ENCODE measurements at places on chromosomes 13 and 19.

- DNase-seq = no peak
Observed at GRCh38 chr13:70809588-70809987, 701.3 kb upstream of the KLHL1 start.

DNA sequence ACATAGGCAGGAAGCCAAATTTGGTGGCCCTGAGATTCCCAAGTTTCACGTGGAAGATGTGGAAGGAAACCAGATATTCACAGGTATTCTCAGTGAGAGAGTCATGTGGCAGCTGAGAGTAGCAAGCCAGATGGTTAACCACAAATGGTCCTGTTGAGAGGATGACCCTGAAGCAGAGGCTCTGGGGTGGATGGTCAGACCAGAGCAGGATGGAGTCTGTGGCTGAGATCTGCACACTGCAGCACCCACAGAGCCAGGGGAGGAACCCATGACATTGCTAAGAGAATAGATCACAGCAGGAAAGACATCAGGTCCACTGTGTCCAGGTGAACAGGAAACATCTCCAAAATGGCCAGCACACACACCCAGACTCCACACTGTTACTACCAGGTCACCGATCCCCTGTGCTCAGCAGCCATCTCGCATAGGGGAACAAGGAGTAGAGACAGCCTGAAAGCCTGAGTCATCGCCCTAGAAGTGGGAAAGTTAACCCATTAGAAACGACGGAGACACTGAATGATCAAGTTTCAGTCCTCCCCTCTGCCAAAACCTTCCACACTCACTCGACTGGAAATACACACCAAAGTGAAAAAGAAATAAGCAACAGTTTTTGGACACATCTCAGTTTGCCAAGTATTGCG lies 160.0 kb downstream of the RBM26 start:
- no peak for DNase-seq

GRCh38 chr19:52600639-52601024 lies 30.5 kb downstream of the ZNF701 start:
- no peak for DNase-seq

DNA sequence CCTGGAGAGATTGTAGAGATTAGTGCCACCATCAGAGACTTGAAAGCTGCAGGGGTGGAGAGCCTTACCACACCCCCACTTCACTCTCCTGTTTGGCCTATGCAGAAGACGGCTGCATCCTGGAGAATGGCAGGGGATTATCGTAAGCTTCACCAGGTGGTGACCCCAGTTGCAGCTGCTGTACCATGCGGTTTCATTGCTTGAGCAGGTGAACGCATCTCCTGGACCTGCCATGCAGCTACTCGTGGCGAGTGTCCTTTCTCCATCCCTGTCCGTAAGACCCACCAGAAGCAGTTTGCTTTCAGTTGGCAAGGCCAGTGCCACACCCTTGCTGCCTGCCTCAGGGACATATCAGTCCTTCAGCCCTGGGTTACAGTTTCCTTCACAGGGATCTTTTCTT lies 21.2 kb downstream of the PPP5C start:
- no peak for DNase-seq

DNA sequence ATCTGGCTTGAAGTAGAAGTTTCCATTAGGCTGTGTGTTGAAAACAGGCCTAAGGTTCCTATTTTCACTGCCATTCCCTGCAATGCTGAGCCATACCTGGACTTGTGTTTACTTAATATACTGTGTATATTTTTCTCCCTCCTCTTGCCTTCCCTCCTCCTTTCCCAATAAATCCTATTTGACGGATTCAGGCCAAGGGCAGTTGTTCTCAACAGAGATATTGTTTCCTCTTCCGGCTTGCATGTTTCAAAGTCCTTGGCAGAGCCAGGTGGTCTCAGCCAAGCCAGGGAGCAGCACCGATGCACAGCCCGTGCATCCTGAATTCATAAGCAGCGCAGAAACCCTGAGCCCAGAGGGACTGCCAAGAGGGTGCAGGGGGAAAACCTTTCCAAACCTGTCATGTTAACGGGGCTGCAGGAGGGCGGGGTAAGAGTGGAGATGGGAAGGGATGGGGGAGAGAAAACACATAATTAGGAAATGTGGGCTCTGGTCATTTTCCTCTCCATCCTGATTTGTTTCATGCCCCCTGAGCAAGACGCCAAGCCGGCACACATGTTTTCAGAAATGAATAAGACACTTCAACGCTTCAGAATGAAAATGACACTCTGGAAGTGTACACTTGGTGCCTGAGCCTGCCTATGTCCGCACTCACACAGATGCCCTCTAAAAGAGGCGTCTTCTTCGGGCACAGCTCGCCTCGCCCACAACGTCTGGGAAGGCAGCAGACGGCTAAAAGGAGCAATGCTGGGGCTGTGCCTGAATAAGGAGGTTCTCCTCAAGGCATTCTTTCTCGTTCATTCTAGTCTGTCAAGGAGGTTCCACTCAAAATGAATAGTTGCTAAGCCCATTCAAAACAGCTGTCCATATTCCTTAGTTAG lies 149.3 kb upstream of the UBL3 start:
- DNase-seq = no peak

DNA sequence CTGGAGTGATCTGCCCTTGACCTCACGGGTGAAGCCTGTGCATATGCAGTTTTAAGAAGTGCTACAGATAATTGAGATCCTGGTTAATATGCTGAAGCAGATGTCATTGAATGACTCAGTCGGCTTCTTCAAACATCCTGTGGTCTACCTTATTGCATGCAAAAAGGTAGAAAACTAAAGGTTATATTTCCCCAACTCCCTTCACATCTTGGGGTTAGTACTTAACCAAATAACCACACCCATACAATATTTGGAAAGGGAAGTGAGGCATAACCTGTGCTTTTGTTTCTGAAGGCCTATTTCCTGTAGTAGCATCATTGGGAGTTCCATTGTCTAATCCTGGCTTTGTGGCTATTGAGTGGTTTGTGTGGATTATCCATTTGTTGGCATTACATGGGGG lies 58.3 kb downstream of the RAP2A start:
- DNase-seq = no peak

- DNase-seq = no peak
Observed at GRCh38 chr19:39160523-39160861, 34.9 kb downstream of the PAK4 start.

DNA sequence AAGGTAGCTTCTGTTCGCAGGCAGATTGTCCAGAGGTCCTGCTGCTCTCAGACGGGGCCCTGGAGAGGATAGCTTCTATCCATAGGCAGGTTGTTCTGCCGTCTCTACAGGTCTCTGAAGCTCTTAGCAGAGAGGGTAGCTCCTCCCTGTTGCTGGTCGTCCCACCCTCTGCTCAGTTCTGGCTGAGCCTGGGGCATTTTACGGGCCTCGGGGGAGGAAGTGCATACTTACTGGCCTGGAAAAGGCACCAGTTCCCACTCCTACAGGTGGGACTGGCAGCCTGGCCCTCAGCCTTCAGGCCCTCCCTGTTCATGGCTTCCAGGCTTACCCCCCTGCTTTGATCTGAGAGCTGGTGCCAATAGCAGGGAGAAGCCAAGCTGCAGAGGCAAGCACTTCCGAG lies 42.3 kb downstream of the USPL1 start:
- DNase-seq = no peak

DNA sequence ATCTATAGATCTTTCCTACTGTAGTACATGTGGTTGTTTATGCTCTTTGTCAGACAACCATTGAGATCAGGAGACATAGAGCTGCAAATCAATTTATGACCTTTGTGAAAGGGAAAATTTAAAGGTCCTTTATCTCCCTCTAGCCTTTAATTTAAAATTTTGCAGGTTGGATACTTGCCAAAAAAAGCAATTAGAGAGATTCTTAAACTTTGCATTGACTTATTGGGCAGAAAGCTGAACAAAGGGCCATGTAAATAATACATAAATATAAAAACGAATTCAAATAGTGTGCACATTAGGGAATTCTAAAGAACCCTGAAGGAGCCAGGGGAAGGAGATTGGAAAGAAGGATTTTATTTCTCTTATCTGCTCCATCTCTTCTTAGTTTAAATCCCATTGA lies 22.0 kb upstream of the RB1 start:
- DNase-seq = no peak

DNA sequence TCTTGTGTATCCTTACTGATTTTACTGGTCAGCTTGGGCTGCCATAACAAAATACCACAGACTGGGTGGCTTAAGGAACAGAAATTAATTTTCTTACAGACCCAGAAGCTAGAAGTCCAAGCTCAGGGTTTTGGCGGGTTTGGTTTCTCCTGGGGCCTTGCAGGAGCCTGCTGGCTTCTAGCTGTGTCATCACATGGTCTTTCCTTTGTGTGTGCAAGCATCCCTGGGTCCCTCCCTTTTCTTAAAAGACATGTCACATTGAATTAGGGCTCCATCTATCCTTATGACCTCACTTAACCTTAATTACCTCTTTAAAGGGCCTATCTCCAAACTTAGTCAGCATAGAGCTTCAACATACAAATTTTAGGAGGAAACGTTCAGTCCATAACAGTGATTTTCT lies 23.4 kb downstream of the UBAC2 start:
- DNase-seq = no peak

DNA sequence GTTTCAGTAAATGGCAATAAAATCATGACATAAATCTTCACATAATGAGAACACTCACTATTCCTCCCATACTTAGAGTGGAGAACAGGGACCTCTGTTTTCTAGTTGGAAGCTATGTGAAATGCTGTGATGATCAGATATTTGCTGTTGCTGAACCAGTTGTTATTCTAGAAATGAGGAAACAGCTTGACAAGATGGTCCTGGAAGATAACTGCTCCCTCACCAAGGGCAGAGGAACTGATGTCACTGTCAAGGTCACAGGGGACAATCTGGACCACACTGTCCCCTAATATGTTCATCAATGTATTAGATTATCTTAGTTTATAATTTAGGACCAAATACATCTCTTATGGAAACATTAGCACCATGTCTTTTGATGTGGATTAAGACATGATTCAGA lies 1173.3 kb downstream of the PCDH17 start:
- DNase-seq = no peak

DNA sequence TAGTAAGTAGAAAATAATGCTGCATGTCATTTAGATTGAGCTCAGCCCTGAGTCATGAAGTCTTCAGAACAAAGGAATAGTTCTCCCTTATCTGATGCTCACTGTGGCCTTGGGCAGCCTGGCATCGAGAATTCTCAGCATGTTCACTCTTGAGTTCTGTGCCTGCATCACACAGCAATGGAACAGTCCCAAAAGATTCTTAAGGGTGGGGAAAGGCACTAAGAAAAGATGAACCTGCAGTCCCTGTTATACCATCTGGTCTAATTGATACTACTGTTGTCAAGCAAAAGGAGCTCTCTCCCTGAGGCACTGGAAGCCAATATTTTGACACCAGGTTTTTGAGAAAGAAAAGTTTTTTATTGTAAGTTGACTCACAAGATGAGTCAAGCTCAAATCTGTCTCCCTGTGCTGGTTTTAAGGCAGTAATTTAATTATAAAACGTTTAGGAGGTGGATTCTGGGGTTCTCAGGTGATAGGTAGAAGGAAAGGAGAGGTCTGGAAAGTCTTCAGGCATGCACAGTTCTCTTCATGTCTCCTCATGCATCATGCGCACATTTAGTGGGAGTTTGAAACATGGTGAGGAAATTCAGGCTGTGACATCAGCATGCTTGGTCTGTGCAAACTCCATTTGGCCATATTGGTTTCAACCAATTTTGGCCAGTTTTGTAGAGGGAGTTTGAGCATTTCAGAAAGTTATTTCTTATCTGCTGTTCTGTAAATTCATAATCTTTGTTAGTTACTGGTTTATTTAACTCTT lies 38.1 kb upstream of the ZNF766 start:
- no peak for DNase-seq

DNA sequence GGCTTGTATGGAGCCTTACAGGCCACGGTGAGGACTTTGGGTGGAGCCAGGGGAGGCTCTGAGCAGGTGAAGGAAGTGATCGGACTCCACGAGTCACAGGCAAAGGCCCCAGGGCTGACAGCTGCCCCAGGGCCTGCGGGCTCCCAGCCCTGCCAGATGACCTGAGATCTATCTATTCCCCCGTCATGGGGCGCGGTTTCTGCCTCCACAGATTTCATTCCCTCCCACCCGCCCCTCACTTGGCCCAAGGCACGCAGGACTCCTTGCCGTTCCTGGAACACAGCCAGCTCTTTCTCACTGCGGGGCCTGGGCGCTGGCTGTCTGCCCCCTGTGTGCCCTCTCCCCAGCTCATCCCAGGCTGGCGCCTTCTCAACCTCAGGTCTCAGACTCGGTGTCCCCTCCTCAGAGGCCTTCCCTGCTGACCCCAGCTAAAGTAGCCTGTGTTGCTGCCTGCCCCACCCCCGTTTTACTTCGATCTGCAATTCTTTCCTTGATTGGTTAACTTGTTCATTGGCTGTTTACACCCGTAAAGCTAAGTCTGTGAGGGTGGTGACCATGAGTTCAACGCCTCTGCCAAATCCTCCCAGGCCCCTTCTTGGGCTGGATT lies 13.9 kb upstream of the PAK4 start:
- no peak for DNase-seq

- no peak for DNase-seq
Observed at GRCh38 chr13:40787062-40787461, 2.3 kb upstream of the SLC25A15 start.
